Hair follicle dermal papilla cell (primary cell): ENCODE measurements at places on chromosomes 7 and 10. TPM values are rescaled to one million over a fixed set of nuclear protein-coding genes. Genes with fewer than 3 reads are reported as not detected.

The SPDYE1 gene
- under 0.01 TPM in 1 of 2 replicates, not detected in the other for total RNA-seq

The PRPS1L1 gene
- not detected in 2 replicates for total RNA-seq

The FXYD4 gene
- not detected in 2 replicates for total RNA-seq

The GRID2IP gene
- 0.12 TPM in 1 of 2 replicates, not detected in the other for total RNA-seq

The GLCCI1 gene
- total RNA-seq: 4.9 and 5.8 TPM in 2 replicates

The CWF19L1 gene
- 16.2 and 16.8 TPM in 2 replicates for total RNA-seq

The NANOS1 gene
- 0.61 and 1.5 TPM in 2 replicates for total RNA-seq

The GIMAP7 gene
- total RNA-seq: not detected in 2 replicates

The TDRD1 gene
- 3.3 and 4.7 TPM in 2 replicates for total RNA-seq

The BPGM gene
- total RNA-seq: 22.2 and 23.1 TPM in 2 replicates

The CDC14C gene
- 0.12 and 0.16 TPM in 2 replicates for total RNA-seq

The MARCHF5 gene
- 10.3 and 12.3 TPM in 2 replicates for total RNA-seq

The DNAJC1 gene
- 27.4 and 29.5 TPM in 2 replicates for total RNA-seq

The NUB1 gene
- total RNA-seq: 35.0 and 38.7 TPM in 2 replicates

The CALHM3 gene
- not detected in 2 replicates for total RNA-seq

The PLPP4 gene
- 0.65 and 2.1 TPM in 2 replicates for total RNA-seq

The HOXA3 gene
- total RNA-seq: not detected in 2 replicates

The IFIT1B gene
- total RNA-seq: under 0.01 TPM in 1 of 2 replicates, not detected in the other

The CALHM1 gene
- not detected in 2 replicates for total RNA-seq

The SUFU gene
- 3.0 and 3.7 TPM in 2 replicates for total RNA-seq

The SYT15B gene
- under 0.01 TPM in 1 of 2 replicates, not detected in the other for total RNA-seq

The AUTS2 gene
- total RNA-seq: 22.3 and 25.2 TPM in 2 replicates

The PILRA gene
- total RNA-seq: 0.36 TPM in 1 of 2 replicates, not detected in the other
